ENCODE measurements at places on chromosomes 7 and 10.

DNA sequence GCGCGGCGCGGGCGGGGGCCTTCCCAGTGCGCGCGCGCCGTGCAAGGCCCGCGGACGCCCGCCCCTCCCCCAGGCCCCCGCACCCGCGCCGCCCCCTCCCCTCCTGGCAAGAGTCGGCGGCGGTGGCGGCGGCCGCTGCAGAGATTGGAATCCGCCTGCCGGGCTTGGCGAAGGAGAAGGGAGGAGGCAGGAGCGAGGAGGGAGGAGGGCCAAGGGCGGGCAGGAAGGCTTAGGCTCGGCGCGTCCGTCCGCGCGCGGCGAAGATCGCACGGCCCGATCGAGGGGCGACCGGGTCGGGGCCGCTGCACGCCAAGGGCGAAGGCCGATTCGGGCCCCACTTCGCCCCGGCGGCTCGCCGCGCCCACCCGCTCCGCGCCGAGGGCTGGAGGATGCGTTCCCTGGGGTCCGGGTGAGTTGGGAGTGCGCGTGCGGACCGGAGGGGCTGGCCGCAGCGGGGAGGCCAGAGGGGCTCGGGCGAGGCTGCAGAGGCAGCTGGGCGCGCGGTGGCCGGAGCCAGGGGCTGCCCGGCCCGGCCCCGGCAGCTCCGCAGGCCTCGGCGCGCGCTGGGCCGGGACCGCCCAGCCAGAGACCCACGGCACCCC lies at the start of gene BMPR1A:
BMPR1A (plus strand) TSS at position 109 of the 602 bp plus-strand sequence. CDS start 119,400 bp downstream, outside the sequence.
- no peak for DNase-seq

DNA sequence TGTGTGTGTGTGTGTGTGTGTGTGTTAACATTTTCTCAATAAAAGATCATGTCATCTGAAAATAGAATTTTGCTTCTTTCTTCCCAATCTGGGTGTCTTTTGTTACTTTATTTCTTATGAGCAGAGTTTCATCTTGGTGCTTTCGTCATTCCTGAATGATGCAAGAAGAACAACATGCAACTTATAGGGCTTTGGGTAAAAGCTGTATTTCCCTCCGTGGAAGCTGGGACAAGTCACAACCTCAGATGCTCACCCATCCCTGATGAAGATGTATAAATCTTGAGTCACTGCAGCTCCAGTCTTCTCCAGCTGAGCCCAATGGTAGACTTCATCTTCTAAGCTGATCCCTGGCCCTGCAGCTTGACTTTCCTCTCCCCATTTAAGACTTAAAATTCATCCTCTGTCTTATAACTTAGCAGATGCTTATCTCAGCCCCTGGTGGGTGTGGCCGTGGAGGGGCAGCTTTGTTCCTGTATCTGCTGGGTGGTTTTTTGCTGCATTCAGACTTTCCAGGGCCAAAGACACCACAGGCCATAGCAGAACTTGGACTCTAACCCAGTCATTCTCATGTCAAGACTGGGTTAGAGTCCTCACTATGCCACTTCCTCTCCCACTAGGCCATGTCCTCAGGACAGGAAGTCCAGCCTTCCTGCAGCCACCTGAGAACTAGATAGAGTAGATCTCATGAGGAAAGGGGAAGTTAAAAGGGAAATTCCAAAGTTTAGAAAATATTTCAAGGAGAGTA lies 356.4 kb downstream of the TNS3 start:
- no peak for DNase-seq

DNA sequence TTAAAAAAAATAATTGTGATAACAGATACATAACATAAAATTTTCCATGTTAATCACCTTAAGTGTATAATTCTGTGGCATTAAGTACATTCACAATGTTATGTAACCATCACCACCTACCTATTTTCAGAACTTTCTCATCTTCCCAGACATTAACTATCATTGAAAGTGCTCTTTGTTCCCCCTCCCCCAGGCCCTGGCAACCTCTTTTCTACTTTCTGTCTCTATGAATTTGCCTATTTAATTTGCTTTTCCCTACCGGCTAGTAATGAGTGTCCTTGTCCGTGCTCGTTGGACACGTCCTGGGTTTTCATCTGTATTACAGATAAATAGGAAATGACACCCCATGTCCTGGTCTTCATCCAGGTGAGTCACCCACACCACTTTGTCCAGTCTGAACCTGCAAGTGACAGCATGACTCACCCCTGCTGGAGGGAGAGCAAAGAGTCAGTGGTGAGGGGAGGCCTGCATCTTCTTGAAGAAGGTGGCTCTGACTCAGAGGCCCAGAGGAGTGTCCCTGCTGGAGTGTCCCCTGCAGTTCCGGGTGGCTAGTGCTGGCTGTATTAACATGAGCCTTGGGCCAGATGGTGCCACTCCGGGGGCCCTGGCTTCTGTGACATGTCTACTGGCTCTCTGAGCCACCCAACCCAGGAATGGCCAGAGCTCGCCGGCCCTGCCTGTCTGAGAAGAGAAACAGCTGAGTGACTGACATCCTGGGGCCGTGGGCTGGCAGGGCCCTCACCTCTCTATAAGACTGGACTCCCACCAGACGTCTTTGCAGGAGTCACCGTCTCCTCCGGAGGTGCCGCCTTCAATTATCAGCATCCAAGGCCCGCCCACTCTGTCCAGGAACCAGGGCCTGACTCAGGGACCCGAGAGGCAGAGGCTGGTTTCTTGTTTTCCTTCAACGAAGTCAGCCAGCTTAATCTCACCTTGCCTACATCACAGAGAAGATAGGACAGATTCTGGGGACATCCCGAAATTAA lies 503.2 kb upstream of the MKI67 start:
- DNase-seq: no peak

DNA sequence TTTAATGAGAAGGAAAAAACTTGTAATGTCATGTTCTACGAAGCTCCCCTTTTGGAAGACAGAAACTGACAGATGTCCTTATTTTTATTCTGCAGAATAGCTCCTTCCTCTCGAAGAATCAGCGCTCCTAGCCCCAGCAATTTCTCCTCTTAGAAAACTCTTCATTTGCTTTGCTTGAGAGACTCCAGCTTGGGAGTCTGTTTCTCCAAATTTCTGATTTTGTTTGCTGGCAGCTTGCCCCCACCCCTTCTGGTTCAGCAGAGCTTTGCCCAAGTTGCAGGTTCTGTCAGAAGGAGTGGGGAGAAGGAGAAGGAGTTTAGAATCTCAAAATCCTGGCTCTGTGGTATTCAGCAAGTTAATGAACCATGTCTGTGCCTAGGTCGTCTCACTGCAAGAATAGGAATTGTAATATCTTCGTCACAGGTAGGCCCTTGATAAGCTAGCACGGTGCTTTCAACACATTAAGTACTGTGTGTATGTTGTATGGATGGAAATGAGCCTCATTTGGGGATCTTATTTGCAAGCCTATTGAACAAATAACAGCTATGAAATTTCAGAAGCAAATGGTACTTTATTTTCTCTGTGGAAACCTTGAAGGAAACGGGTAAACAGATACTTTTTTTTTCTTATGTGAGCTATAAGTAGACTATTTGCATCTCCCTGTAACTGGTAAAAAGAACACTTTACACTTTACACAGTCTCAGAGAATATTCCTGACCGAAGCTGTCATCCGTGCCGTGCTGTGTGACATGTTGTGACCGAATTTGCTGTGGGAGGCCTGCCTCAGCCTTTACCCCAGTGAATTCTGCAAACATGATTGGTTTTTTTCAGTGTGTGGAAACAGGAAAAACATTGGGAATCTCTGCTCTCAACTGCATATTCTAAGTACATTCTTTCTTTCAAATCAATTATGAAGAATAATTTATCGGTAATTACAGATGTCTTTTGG lies 290.9 kb downstream of the CAMK1D start:
- no peak for DNase-seq

- DNase-seq: no peak
Observed at GRCh38 chr10:84344526-84344925, 16.1 kb downstream of the CCSER2 start.

- no peak for DNase-seq
Observed at GRCh38 chr7:14521183-14521582, 381.4 kb downstream of the DGKB start.

DNA sequence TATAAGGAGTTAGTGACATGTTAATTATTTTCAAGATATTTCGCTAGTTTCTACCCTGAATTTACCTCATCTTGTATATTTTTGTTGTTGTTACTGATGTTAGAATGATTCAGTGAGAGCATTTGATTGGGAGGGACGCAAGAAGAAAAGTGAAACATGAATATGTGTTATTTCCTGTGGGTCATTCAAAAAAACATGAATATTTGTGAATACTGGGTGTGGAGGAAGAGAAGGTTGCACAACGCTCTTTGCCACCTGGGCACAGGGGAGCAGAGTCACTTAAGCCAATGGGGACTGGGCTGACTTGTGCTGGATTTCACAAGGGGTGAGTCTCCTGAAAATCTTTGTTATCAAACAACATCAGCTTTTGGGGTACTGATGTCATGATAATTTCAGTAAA lies 39.5 kb downstream of the AGK start:
- no peak for DNase-seq

DNA sequence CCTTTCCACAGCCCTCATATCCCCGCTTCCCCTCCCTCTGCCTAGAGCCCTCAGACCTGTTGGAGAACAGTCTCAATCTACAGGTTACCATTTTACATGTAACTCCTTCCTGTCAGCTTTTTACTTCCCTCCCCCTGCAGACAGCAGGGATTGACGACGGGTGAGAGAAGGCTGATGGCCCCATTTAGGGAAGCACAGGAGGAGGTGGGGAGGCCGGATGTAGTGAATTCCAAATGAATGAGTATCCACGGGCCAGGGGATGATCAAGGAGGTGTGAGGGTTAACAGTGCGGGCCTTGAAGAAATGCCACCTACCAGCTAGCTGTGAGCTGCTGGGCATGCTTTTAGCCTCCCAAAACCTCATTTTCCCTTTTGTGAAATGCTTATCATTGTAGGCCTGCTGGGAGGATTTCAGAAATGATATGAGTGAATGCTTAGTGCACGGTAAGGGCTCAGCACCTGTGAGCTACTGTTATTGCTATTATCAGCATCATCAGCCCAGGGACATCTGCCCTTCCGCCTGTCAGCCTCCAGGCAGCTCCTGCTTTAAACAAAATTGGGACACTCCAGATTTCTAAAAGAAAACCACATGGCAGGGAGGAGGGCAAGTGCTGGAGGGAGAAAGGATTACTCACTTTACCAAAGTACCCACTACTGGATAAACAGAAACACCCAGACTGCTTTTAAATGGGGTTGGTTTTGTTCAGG lies 6.5 kb upstream of the NANOS1 start:
- no peak for DNase-seq

DNA sequence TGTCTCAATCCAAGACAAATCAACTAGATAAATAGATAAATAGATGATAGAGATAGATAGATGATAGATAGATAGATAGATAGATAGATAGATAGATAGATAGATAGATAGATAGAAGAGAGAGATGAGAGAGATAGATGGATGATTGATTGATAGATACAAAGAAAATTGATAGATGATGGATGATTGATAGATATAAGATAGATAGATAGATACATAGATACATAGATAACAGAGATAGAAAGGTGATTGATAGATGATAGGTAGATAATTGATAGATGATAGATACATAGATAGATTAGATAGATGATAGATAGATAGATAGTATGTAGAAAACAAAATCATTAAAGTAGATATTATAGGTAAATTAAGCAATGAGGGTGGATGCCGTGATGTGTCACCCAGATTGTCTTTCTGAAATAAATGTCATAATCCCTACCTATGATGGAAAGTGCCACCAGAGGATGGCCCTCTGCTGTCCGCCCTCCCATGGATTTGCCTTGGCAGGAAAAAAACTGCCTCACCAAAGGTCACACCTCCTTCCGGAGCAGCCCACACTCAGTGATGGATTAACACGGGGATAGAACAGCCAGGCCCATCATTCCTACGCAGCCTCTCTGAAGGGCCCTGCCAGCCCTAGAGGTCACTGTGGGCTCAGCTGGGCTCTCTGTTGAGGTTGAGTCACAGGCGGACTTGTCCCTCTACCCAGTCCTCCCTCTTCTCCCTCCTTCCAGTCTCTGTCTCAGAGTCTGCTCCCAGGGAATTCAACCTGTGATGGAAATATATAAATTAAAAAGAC lies 50.8 kb downstream of the KCNH2 start:
- no peak for DNase-seq

DNA sequence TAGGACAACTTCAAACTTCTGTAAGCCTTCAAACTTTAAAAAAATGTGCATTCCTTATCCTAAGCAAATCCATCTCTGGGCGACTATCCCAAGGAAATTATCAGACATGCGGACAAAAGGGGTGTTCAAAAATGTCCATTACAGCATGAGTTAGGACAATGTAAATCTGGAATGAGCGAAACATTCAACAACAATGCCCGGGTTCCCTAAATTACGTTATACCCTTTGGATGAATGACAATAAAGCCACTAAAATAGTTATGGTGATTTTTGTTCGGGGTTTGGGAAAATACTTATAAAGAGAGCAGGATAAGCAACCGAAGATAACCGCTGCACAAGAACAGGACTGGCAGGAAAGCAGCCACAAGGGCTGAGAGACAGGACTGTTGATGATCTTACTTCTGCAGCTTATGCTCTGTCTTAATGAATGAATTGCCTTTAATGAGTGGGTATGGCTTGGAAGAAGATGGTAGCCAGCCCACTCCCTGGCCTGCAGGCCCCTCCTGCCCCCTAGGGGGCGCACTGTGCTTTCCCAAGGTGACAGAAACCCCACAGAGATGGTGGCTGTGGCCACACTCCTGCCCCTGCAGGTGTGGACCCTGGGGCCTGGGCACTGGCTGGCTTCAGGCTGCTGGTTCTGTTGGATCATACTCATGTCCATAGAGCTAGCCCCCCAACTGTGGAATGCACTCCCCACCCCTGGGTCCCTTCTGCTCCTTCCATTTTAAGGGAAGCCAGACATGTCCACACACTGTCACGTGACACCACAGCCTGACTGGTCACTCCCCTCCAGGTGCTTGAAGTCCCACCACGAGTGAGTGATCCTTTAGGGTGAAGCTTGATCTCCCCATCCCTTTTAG lies 45.0 kb downstream of the ZCCHC24 start:
- DNase-seq: no peak

DNA sequence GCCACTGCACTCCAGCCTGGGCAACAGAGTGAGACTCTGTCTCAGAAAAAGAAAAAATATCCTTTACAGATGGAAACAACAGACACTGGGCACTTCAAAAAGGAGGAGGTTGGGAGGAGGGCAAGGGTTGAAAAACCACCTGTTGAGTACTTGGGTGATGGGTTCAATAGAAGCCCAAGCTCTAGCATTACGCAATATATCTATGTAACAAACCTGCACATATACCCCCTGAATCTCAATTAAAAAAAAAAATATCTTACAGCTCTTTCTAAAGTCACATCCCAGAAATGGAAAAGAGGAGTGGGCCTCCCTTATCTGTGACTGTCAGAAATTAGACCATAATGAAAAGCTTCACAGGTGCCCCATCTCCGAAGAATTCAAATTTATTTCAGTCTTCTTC lies 12.1 kb downstream of the VIM start:
- no peak for DNase-seq

GRCh38 chr10:36779238-36779846 lies 346.1 kb upstream of the ANKRD30A start:
- DNase-seq: no peak

- DNase-seq: peak; percentile 84
Observed at GRCh38 chr10:72242675-72243074, 26.6 kb upstream of the ASCC1 start.

- DNase-seq: no peak
Observed at GRCh38 chr7:69020536-69020935, 577.7 kb upstream of the AUTS2 start.

Measured in right atrium auricular region (tissue), 2 donors.